ENCODE measurements at places on chromosomes 12 and 14.

GRCh38 chr14:67856827-67857226 lies 37.2 kb downstream of the RAD51B start:
- no peak for DNase-seq

DNA sequence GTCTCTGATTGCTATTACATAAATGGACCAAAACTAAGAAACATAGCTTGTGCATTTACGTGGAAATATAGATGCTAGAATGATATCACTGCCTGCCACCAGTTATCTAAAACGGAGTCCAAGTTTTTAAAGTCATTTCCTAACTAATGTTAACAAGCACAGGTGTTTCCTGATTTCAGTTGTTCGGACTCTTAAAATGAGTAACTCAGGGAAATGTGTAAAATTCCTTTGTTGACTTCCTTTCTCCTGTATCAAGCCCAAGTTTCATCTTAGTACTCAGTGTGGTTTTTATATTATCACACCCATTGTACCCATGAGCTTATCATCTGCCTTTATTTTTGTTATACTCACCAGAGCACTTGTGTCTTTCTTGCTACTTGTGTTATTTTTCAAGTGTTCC lies 13.2 kb upstream of the PRKCH start:
- peak; percentile 91 for DNase-seq

- no peak for DNase-seq
These were observed 16.1 kb downstream of the PIGH start for GRCh38 chr14:67583711-67584644.

GRCh38 chr14:29629839-29630238 lies 297.8 kb downstream of the PRKD1 start:
- no peak for DNase-seq

DNA sequence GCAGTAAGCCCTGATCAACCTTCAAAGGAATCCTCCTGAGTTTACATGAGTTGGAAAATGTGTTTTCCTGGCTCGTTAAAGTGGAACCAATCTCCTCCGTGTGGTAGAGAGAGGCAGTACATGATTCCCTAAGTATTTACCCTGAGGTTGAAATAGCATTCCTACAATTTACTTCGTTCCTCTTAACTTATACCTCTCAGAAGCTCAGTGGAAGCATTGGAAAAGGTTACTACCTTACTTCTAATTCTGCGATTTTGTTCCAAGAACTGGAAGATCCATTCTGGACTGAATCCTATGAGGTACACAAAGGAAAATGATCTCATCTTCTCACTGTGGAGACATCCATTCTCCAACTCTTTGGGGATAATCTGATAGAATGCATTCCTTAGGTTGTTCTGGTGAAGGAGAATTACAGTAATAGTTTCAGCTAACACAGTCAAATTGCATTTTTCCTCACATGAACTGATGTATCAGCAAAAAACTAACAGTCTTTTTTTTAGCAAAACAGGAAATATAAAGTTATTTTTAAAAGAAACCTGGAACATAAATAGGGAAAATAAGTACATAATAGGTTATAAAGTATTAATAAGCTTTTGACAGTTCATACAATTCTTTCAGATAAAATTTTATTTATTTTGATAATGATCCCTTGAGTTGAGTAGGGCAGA lies 475.6 kb downstream of the PDZRN4 start:
- peak; percentile 44 for DNase-seq

GRCh38 chr12:31017535-31017934 lies 56.1 kb upstream of the DDX11 start:
- no peak for DNase-seq

DNA sequence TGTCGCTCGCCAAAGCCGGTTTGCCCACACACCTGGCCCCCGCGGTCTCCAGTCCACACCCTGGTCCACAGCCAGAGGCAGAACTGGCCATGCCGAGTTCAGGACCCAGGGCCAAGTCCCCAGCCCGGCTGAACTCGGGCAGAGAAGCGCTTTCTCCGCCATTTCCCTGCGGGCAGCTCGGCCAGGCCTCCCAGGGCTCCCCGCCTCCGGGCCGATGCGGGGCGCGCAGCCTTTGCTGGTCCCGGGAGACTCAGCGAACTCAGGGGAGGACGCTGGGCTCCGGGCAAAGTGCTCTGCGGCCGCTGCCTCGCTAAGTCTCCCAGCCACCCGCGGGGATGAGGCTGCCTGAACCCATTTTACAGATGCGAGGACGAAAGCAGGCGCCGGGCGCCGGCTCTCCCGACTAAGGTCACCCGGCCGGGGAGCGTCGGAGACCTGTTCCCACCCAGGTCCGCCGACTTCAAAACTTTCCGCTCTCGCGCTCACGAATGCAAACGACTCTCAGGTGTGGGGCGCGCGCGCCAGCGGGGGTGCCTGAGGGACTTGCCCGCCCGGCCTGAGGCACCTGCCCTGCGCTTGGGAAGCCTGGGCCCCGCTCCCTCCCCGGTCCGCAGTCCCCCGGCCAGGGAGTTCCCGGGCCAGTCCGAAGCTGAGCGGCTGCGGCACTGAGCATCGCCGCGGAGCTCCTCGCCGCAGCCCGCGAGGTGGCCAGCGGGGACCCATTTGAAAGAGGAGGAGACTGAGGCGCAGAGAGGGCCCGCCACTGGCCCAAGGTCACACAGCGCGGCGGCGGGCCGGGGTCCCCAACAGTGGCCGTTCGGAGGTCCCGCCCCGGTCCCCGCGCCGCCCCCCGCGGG lies 627 bp downstream of the TESC start:
- no peak for DNase-seq

- DNase-seq = no peak
These were observed 927 bp downstream of the ABCB9 start for GRCh38 chr12:122965321-122965751.

- no peak for DNase-seq
These were observed 128.0 kb downstream of the BCAT1 start for GRCh38 chr12:24820872-24821271.

GRCh38 chr14:36829547-36829946 lies 167.9 kb downstream of the PAX9 start:
- DNase-seq = no peak

GRCh38 chr12:47247418-47247817 lies 167.7 kb upstream of the AMIGO2 start:
- DNase-seq = no peak

GRCh38 chr14:30558675-30559555 lies at the start of gene G2E3:
TSS of gene G2E3 (plus strand) at chr14:30559158. CDS start at chr14:30581080, 21,922 bp downstream.
- no peak for DNase-seq
